ENCODE measurements at places on chromosomes 3 and 15.

- no peak for DNase-seq
These were observed 67.7 kb downstream of the CYP19A1 start for GRCh38 chr15:51270706-51271105.

GRCh38 chr3:126264952-126265351 lies 84.6 kb upstream of the ALDH1L1 start:
- no peak for DNase-seq

DNA sequence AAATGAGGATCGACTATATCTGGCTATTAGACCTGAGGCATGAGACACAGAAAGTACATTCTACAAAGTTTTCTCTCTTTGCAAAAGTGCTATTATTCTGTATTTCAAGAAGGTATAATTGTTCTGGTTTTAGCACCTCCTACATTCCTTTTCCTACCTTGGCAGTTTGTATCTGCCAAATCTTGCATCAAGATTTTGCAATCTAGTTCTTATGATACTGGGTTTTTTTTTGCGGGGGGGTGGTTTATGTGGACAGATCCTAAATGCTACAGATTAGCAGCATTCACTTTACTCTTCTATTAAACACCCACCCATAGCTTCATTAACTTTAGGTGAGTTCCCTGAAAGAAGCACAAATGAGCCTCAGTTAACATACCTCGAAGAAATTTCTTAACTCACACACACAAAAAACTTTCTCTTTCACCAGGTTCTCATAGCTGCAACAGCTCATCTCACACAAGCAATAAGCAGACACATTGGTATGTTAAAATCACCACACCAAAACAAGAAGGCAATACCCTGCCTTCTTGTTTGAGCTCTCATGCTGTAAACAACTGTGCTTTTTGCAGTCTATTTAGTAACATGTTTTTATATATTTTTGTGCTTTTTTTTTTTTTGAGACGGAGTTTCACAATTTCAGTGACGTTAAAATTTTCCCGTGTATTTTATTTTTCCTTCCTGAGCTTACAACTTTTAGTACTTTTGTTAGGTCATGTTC lies 73.0 kb upstream of the VGLL4 start:
- DNase-seq, result no peak

GRCh38 chr3:185254799-185255198 lies 950 bp upstream of the EHHADH start:
- DNase-seq, result no peak

GRCh38 chr3:42043099-42043813 lies 47.9 kb upstream of the TRAK1 start:
- DNase-seq, result no peak

DNA sequence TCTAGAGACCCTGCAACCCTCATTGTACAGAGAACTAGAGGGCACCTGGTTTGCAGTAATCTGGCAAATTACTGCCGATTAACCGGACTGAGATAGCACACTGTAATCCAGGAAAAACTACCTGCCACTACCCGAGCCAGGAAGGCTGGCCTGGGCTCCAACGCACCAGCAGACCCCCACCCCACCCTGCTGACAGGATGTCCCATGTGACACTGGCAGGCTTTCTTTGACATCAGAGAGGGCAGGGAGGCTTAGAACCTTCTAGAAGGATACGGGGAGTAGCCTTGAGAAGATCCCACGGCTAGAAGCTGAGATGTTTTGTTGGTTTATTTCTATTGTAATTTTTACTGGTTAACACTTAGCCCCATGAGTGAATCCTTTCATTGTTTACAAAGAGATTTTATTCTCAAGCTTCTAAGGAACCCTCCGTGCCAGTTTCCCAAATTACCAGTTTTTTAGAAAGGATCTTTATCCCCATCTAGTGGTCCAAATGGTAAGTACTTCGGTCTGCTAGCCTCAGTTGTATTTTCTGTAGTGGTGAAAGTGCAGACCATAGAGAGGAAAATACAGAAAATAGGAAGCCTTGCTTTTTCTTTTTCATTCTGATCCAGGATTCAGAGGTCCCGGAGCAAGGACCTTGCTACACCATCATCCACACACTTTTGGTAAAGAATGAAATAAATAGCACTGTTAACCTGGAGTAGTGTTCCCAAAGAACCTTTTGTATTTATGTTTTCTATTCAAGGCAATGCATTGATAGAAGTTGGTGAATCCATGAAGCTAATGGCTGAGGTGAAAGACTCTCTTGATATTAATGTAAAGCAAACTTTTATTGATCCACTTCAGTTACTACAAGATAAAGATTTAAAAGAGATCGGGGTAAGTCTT lies 81.9 kb upstream of the ADAMTSL3 start:
- no peak for DNase-seq

- DNase-seq, result no peak
These were observed 477.7 kb downstream of the ZBBX start for GRCh38 chr3:166902374-166902773.

DNA sequence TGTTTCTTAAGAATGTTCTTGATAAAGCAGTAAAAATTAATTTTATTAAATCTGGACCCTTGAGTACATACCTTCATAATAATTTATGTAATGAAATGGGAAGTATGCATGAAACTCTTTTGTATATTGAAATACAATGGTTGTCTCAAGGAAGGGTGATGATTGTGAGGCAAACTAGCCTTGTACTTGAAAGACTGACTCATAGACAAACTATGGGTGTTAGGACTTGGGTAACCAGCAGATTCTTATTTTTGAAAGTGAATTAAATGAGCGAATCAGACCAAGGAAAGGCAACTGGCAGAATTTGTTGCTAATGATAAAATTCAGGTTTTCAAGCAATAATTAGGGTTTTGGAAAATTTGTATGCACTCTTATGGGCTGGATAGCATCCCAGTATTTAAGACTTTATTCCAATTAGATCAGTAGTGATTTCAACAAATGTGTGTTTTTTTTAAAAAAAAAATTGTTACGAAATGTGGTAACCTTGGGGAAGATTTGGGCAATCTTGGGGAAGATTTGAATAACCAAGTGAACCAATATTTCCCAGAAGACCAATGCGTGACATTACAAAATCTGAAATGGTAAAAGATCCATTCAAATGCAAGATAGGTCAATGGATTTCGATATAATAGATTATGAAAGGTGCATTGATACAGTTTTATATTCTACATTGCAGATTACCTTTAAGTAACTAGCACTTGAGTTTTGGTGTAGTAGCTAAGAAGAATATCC lies 42.0 kb downstream of the ATP2C1 start:
- no peak for DNase-seq

DNA sequence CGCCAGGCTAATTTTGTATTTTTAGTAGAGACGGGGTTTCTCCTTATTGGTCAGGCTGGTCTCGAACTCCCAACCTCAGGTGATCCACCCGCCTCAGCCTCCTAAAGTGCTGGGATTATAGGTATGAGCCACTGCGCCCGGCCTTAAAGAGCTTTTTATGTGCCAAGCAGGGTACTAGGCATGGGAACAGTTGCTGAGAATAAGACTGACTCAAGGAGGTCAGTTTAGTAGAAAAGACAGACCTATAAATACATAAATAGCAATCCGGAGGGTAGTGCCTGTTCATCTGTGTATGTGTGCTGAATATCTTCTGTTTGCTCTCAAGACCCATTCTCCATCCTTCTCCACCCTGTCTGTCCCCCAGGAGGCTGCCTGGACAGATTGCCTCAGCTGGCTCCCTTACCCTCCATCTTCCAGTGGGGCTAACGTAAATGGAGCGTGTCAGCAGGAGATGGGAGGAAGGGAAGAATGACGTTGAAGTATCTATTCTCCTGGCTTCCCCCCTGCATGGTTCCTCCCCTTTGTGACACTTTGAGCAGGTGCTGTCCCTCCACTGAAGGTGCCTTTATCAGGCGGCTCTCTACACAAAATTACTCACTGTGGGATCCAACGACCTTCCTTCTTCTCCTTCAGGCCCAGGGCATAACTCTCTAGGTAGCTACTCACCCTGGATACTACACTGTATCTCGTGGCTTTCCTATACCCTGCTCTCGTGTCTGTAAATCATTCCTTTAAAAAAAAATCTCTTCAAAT lies 31.1 kb downstream of the FBXO40 start:
- DNase-seq, result no peak

DNA sequence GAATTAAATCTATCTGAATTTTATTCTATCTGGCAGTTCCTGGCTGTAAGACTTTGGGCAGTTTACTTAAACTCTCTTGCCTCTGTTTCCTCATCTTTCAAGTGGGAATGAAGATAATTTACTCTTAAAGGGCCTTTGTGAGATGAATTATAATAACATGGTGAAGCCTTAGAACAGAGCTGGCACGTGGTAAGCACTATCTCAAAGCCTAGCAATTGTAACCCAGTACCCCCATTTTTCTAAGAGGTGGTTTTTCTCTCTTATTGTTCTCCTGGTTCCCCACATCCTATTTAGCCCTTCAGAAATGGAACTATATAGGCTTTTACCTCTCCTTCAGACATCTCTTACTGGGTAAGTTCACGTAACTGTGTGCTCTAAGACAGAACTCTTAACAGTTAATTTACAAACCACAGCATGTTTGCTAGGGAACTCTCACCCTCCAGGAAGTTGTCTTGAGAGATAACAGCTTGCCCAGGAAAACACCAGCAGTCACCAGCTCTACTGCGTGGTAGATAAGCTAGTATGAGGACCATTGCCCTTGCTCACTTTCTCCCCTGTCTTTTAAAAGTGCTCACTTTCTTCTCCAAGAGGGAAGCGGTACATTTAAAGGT lies 12.3 kb upstream of the CRBN start:
- no peak for DNase-seq

- no peak for DNase-seq
These were observed 164.3 kb upstream of the GMNC start for GRCh38 chr3:191026746-191027145.

- no peak for DNase-seq
These were observed 54.2 kb upstream of the CGNL1 start for GRCh38 chr15:57321973-57322601.

DNA sequence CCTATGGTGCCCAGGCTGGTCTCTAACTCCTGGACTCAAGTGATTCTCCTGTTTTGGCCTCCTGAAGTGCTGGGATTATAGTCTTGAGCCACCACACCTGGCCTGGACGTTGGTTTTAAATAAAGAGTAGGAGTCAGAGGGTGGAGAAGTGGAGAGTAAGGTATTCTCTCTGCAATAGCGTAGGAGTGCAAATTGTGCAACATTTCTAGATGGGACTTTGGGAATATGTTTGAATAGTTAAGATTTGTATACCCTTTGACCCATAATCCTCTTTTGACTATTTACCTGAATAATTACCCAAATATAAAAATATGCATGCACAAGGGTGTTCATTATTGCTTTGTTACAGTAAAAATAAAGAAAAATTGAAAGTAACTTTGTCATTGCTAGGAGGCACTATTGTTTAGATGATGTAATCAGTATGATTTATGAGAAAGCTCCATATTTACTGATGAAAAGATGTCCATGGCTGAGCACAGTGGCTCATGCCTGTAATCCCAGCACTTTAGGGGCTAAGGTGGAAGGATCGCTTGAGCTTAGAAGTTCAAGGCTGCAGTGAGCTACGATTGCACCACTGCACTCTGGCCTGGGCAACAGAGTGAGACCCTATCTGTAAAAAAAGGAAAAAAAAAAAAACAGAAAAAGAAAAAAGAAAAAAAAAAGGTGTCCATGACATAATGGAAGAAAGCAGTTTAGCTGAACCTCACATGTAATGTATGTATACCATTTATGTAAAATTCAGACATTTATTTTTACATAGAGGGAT lies 15.1 kb upstream of the XYLB start:
- DNase-seq, result no peak

DNA sequence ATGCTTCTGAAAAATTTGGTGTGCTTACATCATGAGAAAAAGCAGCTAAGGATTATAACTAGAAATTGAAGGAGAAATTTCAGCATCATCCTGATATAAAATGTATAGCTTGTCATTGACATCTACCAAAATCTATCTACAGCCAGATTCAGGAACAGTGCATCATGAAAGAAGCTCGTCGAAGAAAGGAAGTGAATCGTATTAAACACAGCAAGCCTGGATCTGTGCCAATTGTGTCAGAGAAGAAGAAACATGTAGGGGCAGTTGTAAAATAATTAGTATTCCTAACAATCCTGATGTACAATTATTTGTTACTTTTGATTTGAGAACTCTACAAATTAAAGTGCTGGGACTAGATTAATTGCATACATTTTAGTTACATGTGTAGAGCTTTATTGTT lies 37.2 kb downstream of the AP4E1 start:
- no peak for DNase-seq

- no peak for DNase-seq
These were observed 419.5 kb upstream of the NAALADL2 start for GRCh38 chr3:174439331-174440252.

GRCh38 chr3:13064964-13065363 lies 8.3 kb downstream of the IQSEC1 start:
- DNase-seq, result no peak

GRCh38 chr15:40248006-40248783 lies 9.3 kb downstream of the PAK6 start:
- no peak for DNase-seq

GRCh38 chr15:78149805-78150751 lies 916 bp downstream of the IDH3A start:
- DNase-seq, result no peak

- no peak for DNase-seq
These were observed 192.3 kb upstream of the C2CD4B start for GRCh38 chr15:62357431-62357830.

DNA sequence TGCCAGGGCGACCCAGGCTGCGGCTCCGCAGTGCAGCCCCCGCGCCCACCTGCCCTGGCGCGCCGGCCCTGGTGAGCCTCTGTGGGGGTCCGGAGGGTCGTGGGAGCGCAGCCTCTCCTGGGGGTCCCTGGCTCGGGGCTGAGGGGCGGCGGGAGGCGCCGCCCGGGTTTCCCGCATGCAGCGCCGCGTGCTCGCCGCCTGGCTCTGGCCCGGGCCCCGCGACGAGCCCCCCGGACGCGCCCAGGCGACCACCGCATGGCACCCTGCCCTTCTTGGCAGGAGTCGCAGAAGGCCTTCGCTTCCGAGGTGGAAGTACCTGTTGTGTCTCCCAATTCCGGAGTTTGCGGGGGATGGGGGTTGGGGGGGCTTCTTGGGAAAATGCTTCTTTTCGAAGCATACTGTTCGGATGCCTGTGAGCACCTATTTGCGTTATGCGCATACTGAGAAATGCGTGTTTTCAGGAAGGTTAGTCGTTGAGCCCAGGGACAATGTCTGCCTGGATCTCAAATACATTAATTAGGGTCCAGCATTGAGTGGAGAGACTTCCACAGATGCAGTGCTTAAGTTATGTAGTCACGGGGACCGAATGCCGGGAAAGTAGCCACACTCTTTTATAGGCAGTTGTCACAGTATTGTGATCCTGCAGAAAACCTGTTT lies 1.3 kb downstream of the GABRA5 start:
- DNase-seq, result no peak

GRCh38 chr3:160977773-160978172 lies 127.4 kb downstream of the B3GALNT1 start:
- no peak for DNase-seq

- DNase-seq, result no peak
These were observed 27.2 kb downstream of the IQSEC1 start for GRCh38 chr3:13045904-13046568.

GRCh38 chr3:46593979-46594378 lies 18.3 kb upstream of the FAM240A start:
- no peak for DNase-seq

GRCh38 chr3:149489060-149489690 lies 14.7 kb downstream of the TM4SF4 start:
- no peak for DNase-seq

Data from stimulated activated CD4-positive, alpha-beta T cell treated with anti-CD3 and anti-CD28 coated beads, Interleukin-1b, Interleukin-23, amount 100 ng/mL, for 1 hour (primary cell).